ENCODE measurements at places on chromosomes 4 and X. TPM values are rescaled to one million over a fixed set of nuclear protein-coding genes. Genes with fewer than 3 reads are reported as not detected.

GRCh38 chr4:122688529-122689140, 43.9 kb upstream of the BBS12 start:
- DNase-seq: no peak

- DNase-seq: no peak
Measured at GRCh38 chr4:176921256-176921655, 128.5 kb upstream of the VEGFC start.

DNA sequence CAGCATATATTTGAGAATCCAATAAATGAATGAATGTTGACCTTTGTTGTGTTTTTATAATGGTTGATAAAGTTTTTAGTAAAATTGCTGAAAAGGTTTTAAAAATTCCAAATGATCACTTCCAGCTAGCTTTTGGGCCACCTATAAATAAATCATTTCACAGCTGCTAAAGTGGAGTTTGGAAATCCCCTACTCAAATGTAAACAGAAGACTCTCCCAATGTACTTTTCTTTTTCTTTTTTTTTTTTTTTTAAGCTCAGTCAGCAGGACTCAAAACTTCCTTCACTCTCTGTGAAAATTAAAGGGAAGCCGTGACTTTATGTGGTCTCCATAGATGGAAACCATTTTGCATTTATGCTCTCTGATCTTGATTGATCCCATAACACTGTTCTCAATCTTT, 45.2 kb downstream of the CXCL13 start:
- DNase-seq: no peak

GRCh38 chr4:110867251-110867960, 244.5 kb upstream of the PITX2 start:
- no peak for DNase-seq

GRCh38 chr4:24339260-24339659, 245.1 kb downstream of the DHX15 start:
- DNase-seq: no peak

DNA sequence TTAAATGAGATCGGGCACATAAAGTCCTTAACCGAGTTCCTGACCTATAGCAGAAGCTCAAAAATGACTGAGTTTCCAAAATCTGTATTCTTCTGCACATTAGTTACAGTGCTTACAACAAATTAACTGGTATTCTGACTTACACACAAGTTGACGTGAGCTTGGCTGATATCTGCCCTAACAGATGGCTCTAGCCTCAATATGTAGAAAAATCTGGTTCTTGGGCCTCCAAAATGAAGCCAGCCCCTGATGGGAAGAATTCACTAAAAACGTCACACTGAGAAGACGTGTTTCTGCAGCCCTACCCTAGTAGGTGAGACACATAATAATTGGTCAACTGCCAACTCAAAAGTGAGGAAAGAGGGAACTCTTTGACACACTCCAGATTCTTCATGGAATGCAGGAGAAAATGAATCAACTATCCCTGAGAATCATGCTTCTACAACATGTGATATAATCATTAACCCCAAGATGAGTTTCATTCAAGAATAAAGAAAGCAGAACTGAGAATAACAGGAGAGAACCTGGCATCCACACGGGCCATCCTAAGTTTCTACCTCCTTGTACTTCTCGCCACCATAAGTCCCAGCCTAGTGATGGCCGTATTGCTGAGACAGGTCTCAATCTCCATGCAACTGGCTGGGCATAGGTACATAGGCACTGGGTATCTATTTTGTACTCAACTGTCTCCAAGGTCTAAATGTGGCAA, 8.2 kb downstream of the STX18 start:
- DNase-seq: no peak

DNA sequence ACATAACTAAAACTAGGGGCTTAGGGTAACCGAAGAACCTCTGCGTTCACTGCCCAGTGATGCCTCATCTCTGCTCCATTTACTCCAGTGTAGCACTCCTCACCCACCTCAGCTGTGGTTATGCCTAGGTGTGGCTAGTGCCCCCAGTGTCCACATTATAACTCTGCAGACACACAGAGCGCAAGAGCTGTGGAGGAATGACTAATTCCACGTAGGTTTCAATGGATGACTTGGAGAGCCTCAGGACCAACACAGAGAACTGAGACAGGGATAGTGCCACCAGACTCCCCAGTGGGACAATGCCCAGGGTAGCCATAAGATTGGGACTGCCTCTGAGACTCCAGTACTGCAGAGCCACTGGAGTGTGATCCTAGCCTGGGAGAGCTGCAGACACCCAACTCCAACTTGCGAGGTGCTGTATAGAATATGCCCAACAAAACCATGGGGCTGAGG, 542.4 kb upstream of the DIPK2B start:
- peak; percentile 66 for DNase-seq

DNA sequence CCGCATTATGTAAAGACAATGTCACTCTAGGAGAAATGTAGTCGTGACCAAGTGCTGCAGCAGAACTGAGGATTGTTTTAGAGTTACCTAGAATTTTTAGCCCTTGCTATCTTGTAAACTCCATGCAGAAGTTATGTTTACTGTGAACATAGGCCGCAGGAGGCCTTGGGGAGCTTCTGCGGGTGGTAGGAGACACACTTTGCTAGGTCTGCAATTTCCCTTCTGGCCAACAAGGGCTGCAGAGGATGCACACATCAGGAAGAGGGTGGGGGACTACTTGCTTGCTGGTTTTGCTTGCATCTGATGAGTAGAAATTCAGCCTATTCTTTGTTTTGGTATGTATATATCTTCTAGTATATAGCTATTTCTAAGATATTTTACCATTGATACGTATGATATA, 23.1 kb downstream of the BANK1 start:
- DNase-seq: no peak

DNA sequence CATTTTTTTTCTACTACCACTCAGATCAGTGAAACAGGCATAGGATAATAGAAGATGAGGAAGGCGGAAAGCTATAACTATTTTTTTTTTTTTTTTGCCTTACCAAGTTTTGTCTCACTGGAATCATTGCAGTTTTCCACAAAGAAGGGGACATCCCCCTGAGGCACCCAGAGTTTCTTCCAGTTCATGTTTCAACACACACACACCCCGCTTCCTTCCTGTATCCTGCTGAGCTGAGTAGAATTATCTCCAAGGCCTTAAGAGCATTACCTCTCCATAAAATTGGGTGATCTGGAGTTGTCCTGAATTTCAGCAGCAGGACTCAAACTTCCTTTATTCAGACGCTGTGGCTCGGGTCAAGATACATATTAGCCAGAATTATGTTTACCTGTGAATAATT, 111.9 kb downstream of the PALLD start:
- DNase-seq: no peak

Gene RHOXF2B
- not detected for total RNA-seq

Gene SLC10A4
- 0.06 TPM for total RNA-seq

Gene FAM9B
- not detected for total RNA-seq

Gene BGN
- total RNA-seq: not detected

Gene C4orf54
- not detected for total RNA-seq

Gene ADH1C
- total RNA-seq: 1.6 TPM

Gene SLC16A2
- total RNA-seq: 4.9 TPM

Gene DIAPH2
- total RNA-seq: 6.3 TPM

Gene UCP1
- total RNA-seq: not detected
